ENCODE measurements at places on chromosomes 13 and 19.

- DNase-seq: no peak
These were observed 431.3 kb upstream of the ATXN8OS start for GRCh38 chr13:69676286-69676685.

GRCh38 chr13:52419080-52419479 is 13.1 kb upstream of the THSD1 start:
- no peak for DNase-seq

DNA sequence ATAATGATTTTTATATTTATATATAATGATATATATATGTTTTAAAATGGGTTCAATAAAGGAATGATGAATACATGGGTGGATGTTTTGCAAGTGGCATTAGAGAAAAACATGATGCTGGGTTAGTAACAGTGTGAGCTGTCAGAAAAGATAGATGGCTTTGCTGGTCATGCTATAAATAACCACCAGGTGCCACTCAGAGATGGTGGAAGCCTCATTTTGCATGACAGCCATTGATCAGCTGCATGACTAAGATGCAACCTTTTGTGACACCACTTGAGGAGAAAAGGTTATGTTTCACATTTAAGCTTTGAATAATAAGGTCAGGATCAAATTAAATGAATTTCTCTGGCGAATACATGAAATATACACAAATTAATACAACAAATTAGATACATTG is 737.7 kb downstream of the PCDH9 start:
- DNase-seq: no peak

- no peak for DNase-seq
These were observed 2.4 kb downstream of the MEDAG start for GRCh38 chr13:30908416-30908980.

DNA sequence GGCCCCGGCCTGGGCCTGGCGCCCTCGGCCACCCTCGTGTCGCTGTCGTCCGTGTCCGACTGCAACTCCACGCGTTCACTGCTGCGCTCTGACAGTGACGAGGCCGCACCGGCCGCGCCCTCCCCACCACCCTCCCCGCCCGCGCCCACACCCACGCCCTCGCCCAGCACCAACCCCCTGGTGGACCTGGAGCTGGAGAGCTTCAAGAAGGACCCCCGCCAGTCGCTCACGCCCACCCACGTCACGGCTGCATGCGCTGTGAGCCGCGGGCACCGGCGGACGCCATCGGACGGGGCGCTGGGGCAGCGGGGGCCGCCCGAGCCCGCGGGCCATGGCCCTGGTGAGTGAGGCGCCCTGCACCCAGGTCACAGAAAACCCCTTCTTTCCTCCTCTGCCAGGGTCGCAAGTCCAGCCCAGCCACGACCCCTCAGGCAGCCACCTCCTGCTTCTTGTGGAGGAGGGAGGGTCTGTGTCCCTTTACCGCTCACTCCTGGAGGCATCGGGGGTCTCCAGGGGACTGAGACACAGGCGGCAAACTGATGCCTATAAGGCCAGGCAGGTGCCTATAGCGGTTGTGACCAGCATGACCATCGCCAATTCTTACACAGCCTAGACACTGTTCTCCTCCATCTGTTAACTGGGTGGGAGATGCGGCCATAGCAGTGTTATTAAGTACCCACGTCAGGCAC is 4.2 kb downstream of the TTC9B start:
- no peak for DNase-seq
